Uterus (tissue), 4 donors: ENCODE measurements at places on chromosomes 1 and 21. TPM values are rescaled to one million over a fixed set of nuclear protein-coding genes. Genes with fewer than 3 reads are reported as not detected.
A peak's percentile ranks its signal among the peaks of the same experiment; 100 is the strongest.

GRCh38 chr1:156913809-156914387 lies 6.5 kb upstream of the LRRC71 start:
- DNase-seq: no peak

- DNase-seq: peak; percentile 85
These were observed 160.4 kb downstream of the RUNX1 start for GRCh38 chr21:34888569-34889319.

GRCh38 chr1:57724535-57724934 lies 300.7 kb upstream of the DAB1 start:
- no peak for DNase-seq

DNA sequence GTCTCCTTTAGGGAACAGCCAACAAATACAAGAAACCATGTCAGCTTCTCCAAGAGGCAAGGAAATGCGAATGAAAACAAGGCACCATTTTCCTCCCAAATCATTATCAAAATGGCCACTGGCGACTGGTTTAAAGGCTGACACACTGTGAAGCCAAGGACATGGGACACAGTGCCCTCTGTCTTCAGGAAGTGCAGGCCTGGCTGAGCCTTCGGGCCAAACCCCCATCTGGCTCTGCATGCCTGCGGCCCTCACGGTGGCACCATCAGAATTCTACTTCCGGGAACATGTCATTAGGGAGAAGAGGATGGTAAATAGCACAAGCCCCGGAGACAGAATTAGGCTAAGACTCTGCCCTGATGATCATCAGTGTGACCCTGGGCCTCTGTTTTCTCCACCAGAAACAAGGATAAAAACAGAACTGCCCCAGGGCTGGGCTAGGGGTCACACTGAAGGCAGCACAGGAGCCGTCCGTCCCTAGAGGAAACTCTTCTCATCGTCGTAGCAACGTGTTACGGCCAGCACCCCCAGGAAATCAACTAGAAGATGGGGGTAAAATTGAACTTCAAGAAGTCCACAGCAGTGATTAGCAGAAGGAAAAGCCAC lies 103.5 kb downstream of the NPHP4 start:
- no peak for DNase-seq

Gene CR1L
- total RNA-seq: 0.14 TPM
